Fibroblast of the aortic adventitia (primary cell): ENCODE measurements at places on chromosomes 2 and 18. TPM values are rescaled to one million over a fixed set of nuclear protein-coding genes. Genes with fewer than 3 reads are reported as not detected.

GRCh38 chr2:82853299-82853698 is 1605.8 kb downstream of the SUCLG1 start:
- no peak for DNase-seq

SAG gene
- not detected in 2 replicates for total RNA-seq

DNA sequence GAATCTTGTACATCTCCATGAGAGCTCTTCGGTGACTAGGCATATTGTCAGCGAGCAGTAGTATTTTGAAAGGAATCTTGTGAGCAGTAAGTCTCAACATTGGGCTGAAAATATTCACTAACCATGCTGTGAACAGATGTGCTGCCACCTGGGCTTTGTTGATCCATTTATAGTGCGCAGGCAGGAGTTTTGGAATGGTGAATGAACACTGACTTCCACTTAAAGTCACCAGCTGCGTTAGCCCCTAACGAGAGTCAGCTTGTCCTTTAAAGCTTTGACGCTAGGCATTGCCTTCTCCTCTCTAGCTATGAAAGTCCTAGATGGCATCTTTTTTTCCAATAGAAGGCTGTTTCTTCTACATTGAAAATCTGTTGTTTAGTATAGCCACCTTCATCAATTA is 4.1 kb downstream of the ASB1 start:
- no peak for DNase-seq

DNA sequence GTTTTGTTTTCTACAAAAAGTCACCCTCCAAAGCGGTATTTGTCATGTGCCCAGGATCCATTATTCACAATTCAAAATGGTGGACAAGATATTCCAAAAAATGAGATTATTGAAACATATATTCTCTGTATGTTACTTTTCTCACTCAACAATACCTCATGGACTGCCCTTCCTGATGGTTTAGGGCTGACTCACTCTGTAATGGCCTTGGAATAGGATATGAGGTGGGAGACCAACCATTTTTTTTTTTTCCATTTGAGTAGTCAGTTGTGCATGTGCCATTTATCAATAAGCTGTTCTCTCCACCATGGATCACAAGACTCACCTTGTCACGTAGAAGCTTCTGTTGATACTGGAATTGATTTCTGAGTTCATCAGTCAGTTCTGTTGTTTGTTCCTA is 64.5 kb downstream of the LYPD6 start:
- no peak for DNase-seq

DNA sequence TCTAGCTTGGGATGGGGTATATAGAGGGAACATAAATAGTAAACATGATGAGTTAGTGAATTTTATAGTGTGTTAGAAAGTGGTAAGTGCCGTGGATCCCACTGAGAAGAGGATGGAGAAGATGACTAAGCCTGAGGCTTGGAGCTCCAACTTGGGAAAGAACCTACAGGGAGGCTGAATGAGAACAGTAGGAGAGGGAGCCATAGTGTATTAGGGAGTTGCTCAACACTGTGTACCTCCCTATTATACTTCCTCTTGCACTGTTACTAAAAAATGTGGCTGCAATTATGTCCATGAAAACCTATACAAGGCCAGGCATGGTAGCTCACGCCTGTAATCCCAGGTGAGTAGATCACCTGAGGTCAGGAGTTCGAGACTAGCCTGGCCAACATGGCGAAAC is 2.9 kb upstream of the SLC19A3 start:
- no peak for DNase-seq

DNA sequence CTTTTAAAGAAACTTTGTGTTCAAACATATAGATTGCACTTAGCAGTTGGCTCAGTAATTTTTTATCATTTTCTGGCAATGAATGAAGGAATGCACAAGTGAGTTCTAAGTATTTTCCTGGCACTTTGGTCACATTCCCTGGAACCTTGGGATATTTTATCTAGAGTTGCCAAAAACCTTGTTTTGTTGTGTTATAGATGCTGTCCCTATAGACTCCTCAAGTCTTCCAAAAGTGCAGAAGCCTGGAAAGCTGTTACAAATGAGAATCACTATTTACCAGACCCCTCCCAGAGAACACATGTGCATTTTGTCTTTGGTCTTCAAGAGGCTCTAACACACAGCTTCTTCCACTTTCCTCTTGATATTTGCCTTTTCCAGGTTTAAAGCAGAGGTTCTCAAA is 108.3 kb downstream of the RND3 start:
- no peak for DNase-seq
